ENCODE measurements at places on chromosomes 6 and 20. TPM values are rescaled to one million over a fixed set of nuclear protein-coding genes. Genes with fewer than 3 reads are reported as not detected.

Gene OVOL2
- not detected for total RNA-seq

DNA sequence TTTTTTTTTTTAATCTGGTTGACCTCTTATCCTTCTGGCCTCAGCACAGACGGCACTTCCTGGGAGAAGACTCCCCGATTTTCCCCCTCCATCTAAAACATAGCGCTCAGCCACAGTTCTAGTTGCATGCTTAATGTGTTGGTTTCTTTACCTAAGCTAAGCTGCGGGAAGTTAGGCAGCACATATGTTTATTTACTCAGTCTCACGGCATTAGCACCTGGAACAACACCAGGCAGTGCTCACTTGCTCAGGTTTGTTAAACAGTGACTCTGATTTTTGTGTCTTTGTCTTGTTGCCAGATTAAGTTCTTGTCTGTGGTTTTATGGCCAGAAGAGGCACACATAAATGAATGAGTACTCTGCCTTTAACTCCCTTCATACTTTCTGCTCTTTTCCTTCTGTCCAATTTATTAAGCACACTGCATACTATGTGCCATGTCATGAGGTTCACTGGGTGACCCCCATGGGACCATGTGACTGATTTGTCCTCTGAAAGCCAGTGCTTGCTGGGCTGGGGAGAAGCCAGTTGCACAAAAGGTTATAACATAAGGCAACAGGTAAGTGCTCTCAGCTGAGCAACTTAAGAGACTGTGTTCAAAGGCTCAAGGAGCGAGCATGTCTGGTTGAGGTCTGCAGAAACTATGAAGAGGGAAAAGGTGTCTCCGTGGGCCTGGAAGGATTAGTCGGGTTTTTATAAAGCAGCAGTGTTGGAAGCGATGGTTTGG lies 93.6 kb downstream of the RPP40 start:
- H3K27ac ChIP-seq = no peak overlapping the region
- no peaks in the 10 kb centered on the region for H3K27me3 ChIP-seq
- peaks cover 64% of the 10 kb centered on the region for H3K4me1 ChIP-seq

- no peak overlapping the region for H3K4me3 ChIP-seq
- peaks cover 6% of the 10 kb centered on the region for H3K36me3 ChIP-seq
- H3K27me3 ChIP-seq = no peaks in the 10 kb centered on the region
- H3K27ac ChIP-seq = no peak overlapping the region
These were observed 49.0 kb downstream of the RREB1 start for GRCh38 chr6:7156643-7157278.

DNA sequence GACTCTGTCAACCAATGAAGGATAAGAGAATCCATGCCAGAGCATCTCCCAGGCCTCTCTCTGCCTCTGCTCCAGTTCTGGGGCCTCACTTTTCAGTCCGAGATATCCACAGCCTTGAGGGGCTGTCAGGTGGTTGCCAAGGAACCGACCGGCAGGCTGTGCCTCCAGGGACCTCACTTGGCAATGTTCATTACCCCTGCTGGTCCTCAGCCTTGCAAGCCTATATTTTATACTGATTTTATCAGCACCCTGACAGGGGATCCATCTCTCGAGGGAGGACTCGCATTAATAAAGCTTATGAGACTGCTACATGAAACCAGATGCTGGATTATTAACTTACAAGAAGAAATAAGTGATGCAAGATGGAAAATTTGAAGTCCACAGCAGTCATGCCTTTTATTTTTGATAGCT lies 39.9 kb downstream of the TMC2 start:
- peak; percentile 15 for DNase-seq
- no peak overlapping the region for H3K27ac ChIP-seq
- no peaks in the 10 kb centered on the region for H3K36me3 ChIP-seq
- no peak overlapping the region for H3K4me3 ChIP-seq
- peaks cover 71% of the 10 kb centered on the region for H3K27me3 ChIP-seq

Measured in activated CD8-positive, alpha-beta memory T cell treated with anti-CD3 and anti-CD28 coated beads, Interleukin-2, amount 10 ng/mL, durations not matched to agents 7 days and 5 days (primary cell).